ENCODE measurements at places on chromosomes 11 and 22.

- no peak for DNase-seq
Measured at GRCh38 chr11:44228379-44228778, 81.6 kb downstream of the ALX4 start.

GRCh38 chr11:17734986-17735817 is 621 bp downstream of the KCNC1 start:
- peak; percentile 84 for DNase-seq

DNA sequence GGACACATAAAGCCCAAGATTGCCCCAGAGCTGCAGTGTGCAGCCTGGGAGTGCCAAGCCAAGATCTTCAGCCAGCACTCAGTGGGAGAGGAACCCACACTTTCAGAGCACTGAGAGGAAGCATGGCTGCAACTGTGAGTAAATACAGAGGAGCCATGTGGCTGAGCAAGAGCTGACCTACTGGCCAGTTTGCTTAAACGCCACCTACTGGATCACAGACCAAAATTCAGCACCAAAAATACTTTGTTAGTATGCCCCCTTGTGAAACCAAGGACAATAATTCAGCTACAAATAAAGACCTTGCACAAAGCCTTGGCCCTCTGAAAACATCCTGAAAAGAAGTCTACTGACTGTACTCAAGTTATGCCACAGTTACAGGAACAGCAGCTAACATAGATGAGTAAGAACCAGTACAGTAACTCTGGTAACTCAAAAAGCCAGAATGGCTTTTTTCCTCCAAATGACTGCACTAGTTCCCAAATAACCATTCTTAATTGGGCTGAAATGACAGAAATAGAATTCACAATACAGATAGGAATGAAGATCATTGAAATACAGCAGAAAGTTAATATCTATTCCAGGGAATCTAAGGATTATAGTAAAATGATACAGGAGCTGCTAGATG is 10.1 kb upstream of the OR4A15 start:
- no peak for DNase-seq

DNA sequence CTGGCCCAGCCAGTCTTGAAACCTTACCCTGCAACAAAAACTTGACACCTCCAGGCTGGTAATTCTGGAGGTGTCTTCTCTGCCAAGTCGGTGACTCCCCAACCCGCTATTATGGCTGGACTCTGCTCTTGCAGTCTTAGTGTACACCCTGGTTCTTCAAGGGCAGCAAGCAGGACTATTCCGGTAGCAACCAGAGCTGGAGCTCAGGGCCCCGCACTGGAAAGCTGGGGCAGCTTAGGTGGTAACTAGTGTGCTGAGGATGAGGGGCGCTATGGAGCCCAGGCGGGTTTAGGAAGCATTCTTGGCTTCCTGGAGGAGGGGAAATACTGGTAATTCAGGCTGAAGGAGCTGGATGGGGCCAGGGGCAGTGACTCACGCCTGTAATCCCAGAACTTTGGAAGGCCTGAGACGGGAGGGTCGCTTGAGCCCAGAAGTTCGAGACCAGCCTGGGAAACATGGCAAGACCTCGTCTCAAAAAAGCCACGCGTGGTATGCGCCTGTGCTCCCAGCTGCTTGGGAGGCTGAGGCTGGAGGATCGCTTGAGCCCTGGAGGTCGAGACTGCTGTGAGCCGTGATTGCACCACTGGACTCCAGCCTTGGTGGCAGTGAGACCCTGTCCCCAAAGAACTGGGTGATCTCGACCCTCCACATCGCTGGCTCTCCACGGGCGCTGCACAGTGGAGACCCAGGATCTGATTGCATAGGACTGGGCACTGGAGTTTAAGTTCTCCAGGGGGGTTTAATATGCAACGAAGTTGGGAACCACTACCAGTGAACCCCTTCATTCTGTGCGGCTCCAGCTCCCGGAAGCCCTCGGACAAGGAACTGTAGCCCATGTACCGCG is 10.6 kb upstream of the AIFM3 start:
- DNase-seq, result no peak

GRCh38 chr11:94823102-94823732 is 55.1 kb downstream of the AMOTL1 start:
- no peak for DNase-seq

DNA sequence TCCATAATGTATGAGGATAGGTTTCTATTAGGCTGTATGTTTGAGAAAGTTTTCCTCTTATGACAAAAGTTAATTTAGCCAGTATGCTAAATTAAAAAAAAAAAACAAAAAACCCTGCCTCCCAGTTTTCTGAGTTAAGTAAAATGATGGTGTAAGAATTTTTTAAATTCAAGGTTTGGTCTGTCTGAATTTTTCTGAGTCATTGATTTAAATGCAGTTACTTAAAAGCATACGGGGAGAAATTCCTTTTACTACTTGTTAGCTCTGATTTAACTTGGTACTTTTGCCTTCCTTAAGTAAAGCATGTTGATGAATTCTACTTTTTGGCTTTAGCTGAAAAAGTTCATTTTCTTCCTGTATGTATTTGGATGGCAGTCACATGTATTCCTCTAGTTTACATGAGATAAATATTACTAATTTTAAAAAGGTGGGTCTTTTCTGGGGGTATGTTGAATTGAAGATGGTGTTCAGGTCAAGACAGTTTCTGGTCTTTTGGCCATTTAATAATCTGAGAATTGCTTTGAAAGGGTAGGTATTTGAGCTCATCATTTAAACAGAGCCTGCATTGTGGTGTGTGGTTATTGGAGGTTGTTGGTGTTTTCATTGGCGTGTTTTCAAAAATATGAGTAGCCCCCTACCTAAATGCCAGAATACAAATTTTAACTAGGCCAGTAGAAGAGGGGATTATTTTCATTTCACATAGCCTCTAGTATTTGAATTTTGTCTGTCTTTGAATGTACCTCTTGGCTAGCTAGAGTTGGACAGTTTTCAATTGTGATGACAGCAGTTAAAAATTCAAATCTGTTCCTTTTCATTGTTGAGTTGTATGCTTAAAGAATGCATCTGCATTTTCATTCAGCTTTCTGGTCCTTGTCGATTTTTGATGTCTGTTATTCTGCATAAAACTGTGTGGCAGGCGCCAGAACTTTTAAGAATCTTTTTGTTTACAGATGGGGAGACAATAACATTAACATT is 64.7 kb downstream of the MTMR3 start:
- peak; percentile 26 for DNase-seq

DNA sequence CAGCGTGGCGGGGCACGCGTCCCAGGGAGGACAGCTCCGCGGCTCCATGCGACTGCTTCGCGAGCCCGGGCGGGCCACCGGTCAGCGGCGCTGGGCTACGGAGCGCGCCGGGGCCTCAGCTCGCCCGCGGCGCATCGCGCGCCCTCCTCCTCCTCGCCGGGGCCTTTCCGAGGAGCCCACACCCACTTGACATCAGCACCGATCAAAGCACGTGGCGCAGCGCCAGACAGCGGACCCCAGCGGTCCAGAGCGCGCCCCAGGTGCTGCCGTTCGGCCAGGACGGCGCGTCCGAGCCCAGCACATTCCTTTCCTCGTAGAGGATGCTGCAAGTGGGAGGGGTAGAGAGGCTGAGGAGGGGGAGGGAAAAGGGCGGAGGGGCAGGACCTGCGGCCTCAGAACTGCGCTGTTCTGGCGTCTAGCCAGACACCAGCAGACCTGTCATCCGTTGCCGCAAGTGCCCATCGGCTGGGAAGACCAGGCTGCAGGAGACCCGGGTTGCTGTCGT is 88.6 kb downstream of the PLEKHA7 start:
- DNase-seq, result peak; percentile 68

GRCh38 chr11:117839380-117839881 is 14.9 kb upstream of the FXYD2 start:
- no peak for DNase-seq

DNA sequence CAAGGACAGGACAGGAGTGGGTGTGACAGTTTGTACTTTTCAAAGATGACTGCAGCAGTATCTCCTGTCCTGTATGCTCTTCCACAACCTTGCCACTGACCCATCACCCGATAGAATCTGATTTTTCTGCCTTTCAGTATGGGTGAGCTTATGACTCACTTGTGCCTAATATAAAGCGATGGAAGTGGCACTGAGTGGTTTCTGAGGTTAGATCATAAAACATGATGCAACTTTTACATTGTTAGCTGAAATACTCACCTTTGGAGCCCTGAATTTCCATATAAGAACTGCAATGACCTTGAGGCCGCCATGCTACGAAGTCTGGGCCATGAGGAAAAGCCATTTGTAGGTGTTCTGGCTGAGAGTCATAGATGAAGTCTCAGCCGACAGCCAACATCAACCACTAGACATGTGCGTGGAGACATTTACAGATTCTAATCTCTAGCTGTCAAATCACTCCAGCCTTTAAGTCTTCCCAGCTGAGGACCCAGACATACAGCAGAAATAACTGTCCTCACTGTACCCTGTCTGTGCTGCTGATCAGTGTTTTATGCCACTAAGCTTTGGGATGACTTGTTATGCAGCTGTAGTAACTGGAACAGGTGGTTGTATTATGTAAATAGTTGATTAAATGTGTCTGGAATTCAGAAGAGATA is 105.9 kb upstream of the ARHGAP20 start:
- no peak for DNase-seq

- DNase-seq, result no peak
Measured at GRCh38 chr11:24078018-24078417, 418.8 kb upstream of the LUZP2 start.

DNA sequence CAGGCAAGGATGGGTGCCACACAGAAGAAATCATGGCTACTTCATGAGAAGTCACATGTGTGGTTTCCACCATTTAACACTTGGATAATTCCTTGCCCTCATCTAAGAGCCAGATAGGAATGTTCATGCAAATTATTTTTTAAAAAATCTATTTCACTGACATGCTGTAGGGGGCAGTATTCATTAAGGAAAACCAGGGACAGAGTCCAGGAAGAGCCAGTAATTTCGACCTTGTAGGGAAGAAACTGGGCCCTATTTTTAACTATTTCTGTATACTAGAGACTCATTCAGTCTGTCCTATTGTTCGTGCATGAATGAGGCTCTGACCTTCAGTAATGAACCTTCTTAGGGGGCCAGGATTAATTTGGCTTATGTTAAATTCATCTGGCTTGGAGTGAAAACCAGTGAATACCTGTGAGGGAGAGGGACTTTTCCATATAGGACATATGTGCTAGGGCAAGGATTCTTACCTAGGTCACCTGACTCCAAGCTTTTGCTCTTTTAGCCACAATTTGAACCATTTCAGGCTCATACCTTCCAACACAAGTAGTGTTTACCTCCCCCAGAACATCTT is 192.7 kb downstream of the NAV2 start:
- peak; percentile 83 for DNase-seq

DNA sequence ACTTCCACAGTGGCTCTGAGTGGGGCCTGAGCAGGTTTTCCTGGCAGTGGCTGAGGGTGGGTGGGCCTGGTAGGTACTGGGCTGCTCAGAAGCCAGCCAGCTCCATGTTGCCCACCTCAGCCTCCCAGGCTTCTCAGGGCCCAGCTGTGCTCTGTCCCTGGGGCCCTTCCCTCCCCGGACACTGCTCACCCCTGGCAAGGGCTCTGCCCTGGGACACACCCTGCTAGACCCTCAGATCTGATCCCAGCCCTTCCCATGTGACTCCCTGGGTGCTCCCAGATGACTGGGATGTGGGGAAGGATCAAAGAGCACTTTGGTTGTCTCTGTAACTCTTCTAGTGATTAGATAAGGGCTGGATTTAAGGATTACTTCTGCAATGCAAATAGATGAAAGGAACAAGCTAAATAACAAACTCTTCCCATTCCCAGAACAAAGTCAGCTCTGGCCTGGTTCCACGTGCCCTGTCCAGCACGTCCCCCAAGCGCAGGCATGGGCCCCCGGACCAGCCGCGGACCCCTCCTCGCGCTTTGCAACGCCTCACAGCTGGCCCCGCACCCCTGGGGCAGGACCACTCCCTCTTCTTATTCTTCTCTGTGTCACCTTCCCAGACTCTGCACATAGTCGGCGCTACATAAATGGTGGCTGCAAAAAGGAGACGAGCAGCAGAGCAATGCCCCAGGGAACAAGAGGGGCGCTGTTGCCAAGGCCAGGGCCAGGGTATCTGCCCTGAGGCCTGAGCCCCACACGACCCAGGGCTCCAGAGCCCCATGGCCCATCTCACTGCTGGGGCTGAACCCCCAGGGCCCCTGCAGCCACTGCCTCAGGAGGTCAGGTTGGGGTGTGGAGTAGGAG is 5.7 kb upstream of the KRTAP5-6 start:
- no peak for DNase-seq

DNA sequence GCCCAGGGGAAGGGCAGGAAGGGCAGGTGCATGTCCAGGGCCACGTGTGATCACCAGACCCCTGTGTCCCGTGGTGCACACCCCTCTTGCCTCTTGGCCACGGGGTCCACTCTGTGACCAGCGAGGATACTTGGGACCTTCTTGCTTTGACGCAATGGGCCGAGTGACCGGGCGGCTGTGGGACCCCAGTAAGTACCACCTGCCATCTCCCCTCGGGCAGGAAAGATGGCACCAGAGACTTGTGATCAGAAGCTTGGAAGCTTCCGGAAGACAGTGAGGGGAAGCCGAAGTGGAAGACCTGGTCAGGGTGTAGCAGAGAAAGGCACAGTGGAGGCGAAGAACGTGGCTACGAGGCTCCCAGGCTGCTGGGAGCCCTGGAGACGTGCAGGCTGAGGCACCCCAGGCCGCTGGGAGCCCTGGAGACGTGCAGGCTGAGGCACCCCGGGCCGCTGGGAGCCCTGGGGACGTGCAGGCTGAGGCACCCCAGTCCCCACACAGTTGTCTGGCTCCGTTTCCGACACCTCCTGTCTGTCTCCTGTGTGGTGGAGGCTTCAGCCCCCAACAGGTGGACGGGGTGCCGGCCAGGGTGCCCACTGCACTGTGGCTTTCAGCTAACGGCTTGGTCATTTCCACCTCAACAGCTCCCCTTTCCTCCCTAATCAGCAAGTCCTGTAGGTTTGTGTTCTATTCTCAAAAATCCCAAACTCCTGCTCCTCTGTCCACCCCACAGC is 663.5 kb downstream of the BRD1 start:
- no peak for DNase-seq

DNA sequence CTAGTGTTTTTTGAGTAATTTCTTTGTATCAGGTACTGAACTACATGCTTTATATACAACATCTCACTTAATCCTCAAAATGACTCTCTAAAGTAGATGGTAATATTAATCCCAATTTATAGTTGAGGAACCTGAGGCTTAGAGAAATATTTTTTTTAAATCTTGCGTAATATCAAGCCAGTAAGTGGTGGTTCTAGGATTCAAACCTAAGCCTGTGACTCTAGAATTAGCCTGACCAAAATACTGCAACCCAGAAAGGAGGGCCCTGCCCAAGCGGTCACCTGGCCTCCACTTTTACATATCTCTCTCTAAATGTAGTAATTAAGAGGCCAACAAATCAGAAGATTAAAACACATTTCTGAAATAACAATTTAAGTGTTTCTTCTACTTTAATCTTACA is 28.6 kb downstream of the SLC36A4 start:
- DNase-seq, result no peak

DNA sequence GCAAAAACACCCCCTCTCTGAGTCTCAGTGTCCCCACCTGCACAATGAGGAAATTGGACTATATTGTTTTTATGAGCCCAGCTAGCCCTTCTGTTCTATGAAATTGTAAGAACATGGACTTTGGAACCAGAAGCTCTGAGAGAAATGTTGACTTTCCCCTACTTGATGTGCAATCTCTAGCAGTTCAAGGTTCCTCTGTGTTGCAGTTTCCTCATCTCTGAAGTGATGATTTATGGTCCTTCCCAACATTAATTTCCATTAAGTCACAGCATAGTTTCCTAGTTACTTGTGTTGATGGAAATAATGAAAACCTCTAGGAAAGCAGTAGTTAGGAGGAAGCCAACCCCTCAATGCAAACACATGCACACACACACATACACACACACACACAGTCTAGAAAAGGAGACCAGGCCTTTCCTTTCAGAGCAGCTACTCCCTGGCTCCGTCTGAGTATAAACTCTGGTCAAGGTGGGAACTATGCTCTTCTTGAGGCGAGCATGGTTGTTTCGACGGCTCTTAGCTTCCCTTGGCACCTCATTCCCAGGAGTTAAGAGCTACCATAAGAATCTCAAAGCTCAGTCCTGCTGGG is 518.4 kb downstream of the SOX6 start:
- no peak for DNase-seq

Data from AG08395 (cell line).